Spleen (tissue), 13 donors: ENCODE measurements at places on chromosomes 6 and 20. TPM values are rescaled to one million over a fixed set of nuclear protein-coding genes. Genes with fewer than 3 reads are reported as not detected.
A peak's percentile ranks its signal among the peaks of the same experiment; 100 is the strongest.

GRCh38 chr6:84150705-84151104 is 76.7 kb downstream of the CEP162 start:
- DNase-seq = no peak

DNA sequence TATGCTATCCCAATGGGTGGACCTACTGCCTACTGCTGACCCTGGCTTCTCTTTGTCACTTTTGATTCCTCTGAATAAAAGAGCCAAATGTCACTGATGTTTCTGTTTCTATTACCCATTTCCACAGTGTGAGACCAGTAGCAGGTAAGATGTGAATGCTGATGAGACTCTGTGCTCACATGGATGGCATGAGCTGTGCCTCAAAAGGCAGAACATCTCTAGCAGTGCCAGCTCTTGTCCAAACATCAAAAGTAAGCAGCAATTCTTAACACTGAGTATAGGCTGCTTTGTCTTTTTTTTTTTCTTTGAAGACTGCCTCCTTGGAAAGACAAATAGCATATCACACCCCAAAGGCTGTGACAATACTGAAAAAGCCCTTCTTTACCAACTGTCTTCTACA is 459.2 kb upstream of the RUNX2 start:
- DNase-seq = no peak

Gene FAM162B
- 0.20 TPM for polyA plus RNA-seq

DNA sequence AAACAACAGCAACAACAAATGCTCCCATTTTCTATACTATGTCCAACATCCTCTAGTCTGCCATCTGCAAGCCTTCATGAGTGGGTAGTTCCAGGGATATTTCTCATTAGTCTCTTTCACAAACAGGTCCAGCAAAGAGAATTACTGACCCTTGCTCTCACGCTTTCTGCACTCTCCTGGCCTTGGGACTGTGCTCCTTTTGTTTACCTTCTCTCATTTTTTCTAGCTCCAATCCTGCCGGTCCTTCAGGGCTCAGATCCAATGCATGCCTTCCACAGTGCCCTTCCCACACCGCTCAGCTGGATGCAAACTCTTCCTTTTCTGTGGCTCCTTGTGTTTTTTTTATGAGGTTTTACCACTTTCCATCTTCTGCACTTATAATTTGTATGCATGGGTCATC is 47.2 kb downstream of the ADTRP start:
- DNase-seq = no peak

Gene LHFPL5
- polyA plus RNA-seq = not detected

DNA sequence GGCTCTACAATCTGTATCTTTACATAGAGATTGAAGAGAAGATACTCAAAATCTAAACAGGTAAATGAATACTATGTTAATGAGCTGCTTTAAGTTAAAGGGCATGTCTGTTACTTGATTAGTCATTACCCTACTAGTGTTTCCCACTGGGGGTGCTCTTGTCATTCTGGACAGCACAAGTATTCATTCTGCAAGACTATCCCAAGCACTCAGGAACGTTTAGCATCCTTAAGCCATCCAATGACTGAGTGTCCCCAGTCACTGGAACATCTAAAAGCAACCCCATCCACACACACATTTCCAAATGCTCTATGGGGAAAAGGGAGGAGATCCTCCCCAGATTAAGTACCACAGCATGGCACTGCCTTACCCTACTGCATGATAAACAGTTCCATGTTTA is 25.7 kb downstream of the EZR start:
- DNase-seq = no peak

- DNase-seq = peak; percentile 49
These were observed 42.2 kb downstream of the VSTM2L start for GRCh38 chr20:37945091-37945547.

Gene SIGLEC1
- 11.0 TPM for polyA plus RNA-seq

DNA sequence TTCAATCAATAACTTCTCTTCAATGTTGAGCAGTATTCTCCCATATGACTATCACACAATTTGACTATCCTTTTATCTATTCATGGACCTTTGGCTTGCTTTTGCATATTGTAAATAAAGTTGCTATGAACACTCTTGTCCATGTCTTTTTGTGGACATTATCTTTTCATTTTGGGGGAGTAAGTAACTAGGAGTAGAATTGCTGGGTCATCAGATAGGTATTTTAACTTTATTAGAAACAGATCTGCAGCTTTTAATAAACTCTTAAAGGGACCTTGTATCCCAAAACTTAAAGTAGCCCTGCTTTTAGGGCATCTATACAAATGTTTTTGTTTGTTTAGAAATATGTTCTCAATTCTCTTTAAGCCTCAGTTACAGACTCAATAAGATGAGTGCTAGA is 614.2 kb upstream of the CITED2 start:
- no peak for DNase-seq

Gene SLCO4A1
- 5.9 TPM for polyA plus RNA-seq

Gene MBOAT1
- 1.8 TPM for polyA plus RNA-seq

DNA sequence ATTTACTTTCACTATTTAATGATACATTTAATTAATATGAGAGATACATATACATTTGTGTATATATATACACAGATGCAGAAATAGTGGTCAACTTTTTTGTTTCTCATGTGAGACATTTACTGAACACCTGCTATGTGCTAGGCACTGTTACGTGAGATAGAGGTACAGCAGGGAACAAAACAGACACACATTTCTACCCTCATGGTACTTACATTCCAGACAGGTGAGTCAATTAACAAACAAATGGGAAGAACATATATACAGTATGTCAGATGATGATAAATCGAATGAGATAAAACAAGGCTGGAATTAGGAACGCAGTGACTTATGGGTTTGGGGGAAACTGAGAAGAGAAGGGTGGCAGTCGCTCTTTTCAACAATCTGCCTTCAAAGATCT is 5.1 kb downstream of the TFB1M start:
- DNase-seq = no peak

GRCh38 chr6:32665661-32666060 is 796 bp downstream of the HLA-DQB1 start:
- no peak for DNase-seq

Gene ADA
- 25.0 TPM for polyA plus RNA-seq

GRCh38 chr20:48750941-48751635 is 76.7 kb downstream of the PREX1 start:
- peak; percentile 92 for DNase-seq

DNA sequence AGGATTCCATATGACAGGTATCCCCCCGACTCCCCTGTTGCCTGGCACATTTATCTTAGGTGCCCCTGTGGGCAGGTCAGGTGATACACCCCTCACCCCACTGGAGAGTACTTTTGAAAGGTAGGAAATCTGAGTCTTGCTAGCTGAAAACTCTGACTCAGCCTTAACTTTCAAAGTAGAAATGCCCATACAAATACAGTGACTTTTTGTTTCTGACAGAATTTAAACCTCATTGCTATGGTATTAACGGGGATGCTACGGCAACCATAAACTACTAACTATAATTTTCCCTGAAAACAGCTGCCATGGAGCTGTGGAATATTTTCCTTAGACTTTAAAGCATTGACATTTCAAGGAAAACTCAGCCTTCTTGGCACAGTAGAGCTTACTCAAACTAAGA is 536.0 kb downstream of the RFPL4B start:
- DNase-seq = no peak

DNA sequence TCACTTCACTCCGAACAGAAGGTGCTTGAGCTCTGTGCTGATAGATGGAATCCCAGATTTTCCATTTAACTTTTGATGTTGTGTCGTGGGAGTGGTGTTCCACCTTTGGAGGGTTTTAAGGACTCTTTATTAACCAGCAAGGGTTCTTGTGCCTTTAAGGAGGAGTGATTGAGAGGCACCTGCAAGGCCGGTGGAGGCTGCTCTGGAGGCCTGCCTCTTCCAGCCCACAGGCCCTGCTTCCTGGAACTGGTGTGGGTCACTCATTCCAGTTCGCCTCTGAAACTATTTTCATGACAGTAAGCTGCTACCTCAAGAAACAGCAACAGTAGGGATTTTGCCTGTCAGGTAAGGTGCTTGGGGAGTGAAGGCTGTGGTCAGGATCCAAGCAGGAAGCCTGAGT is 58.8 kb upstream of the APCDD1L start:
- peak; percentile 23 for DNase-seq

- DNase-seq = no peak
These were observed 270.3 kb upstream of the SYNCRIP start for GRCh38 chr6:85913001-85913400.

Gene DEFB119
- polyA plus RNA-seq = not detected

DNA sequence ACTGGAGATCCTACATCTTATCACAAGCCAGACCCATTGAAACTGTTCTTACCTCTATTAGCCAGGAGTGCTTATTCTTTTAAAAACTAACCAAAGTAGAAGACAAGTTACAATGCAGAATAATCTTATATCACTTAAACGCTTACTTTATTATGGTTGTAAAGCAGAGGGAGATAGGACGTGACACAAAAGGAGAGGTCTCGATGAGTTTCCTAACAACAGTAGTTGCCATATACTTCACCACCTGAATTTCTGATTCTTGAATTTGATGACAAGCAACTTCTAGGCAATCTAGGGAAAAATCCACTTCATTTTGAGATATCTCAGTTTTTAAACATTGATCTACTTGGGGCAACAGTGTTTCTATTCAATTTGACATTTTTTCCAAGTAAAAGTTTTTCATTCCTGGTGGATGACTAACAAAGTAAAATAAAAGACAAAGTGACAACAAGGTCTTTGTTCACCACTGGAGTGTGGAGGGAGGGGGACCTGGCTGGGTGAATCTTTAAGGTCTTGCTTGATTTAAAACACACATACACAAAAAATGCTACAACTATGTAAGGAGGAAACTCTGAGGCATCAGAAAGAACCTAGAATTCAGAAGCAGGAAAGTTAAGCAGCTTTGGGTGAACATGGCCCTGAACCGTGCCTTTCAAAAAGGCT is 110.9 kb downstream of the SMLR1 start:
- no peak for DNase-seq

DNA sequence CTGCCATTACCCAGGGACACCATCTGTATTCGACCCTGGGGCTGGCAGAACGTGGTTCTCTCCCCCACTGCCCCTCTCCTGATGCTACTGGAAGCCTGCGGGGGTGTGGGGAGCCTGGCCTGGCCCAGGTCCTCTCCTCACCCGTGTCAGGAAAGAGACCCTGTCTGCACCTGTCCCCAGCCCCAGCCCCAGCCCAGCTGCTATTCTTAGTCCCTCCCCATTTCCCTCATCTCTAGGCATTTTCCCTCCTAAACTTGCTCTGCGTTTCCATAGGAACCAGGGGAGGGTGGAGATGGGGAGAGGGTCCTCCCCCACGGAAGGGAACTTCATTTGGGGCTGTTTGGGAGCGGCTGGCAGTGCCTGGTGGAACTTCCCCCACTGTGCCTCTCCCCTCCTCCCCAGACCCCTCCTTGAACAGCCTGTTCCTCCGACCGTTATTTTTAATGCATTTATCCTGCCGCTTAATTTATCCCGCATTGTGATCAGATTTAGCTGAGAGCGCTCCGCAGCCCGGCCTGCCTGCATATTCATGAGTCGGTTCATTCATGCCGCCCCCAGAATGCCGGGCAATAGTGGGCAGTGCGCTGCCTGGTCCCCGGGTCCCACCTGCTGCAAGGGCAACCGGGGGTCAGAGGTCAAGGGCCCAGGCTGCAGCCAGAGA is 31.8 kb upstream of the DLGAP4 start:
- no peak for DNase-seq

DNA sequence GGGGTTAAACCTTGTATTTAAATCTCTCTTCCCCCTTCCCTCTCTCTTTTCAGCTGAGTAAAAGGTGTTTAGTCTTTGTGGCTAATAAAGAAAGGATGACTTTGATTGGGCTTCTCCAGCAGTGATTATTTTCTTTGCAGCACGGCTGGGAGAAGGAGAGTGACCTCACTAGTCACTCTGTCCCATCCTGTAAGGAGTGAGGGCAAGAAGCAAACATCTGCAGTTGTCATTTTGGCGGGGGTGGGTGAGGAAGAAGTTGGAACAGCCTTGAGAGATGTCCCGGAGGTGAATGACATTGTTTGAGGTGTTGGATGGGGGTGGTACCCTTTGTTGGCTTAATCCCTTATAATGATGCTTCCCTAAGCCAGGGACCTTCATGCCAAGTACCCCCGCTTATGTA is 223.6 kb downstream of the EYA2 start:
- DNase-seq = no peak
